Fibroblast of pulmonary artery (primary cell): ENCODE measurements at places on chromosomes 6 and 20.

GRCh38 chr20:45292343-45292742 lies 14.3 kb upstream of the RBPJL start:
- no peak for DNase-seq

- no peak for DNase-seq
These were observed 256.5 kb upstream of the NT5E start for GRCh38 chr6:85193339-85193738.

GRCh38 chr6:45421709-45422502 lies 44.2 kb upstream of the SUPT3H start:
- peak; percentile 75 for DNase-seq

- DNase-seq: peak; percentile 64
These were observed 39.4 kb downstream of the KIAA1755 start for GRCh38 chr20:38221119-38221589.

GRCh38 chr20:22949331-22950109 lies 85.6 kb upstream of the SSTR4 start:
- peak; percentile 49 for DNase-seq

DNA sequence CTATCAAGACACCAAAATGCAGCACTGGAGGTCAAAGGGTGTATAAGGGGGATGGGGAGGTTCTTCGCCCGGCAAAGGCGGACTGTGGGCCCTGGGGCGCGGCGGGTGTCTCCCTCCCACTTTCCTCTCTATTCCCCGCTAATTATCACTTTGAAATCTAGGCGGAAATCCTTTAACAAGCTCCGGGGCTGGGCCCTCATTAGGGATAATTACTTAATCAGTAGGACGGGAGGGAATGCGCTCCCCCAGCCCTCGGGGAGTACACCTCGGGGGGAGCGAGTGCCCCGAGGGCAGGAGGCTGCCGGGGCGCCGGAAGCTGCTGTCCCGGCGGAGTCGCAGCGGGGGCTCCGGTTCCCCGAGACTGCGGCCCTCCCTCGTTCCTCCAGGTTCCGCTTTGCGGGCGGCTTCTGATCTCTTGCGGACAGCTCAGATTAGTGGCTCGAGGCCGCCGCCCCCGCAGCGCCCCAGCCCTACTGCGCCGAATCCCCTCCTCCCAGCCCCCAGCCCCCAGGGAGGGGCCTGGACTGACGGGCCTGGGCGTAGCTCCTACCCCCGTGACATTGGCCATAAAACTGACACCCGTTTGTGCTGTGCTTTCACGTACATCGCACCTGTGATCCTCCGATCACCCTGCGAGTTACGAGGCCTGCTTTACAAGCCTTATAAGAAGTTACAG lies 14.7 kb downstream of the MUCL3 start:
- peak; percentile 25 for DNase-seq

- peak; percentile 60 for DNase-seq
These were observed 81.5 kb downstream of the RTN4IP1 start for GRCh38 chr6:106547601-106548453.

DNA sequence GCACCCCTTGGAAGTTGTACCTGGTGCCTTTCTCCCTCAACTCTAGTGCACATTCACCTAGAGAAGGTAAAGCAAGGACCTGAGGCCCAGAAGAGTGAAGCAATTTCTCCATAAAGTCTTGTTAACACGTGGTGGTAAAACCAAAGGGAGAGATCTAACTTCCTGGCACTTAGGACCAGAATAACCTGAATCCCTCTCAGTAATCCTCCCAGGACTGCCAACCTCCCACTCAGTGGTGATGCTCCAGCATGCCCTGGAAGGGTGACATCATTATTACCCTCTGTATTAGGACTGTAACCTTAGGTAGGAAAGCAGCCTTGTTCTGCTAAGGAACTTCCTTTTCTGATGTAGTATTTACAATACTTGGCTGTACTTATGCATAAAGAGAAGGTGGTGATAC lies 330.6 kb upstream of the MARCKS start:
- no peak for DNase-seq

GRCh38 chr6:163951326-163951725 lies 536.8 kb downstream of the QKI start:
- DNase-seq: no peak

- no peak for DNase-seq
These were observed 11.8 kb downstream of the RIPOR2 start for GRCh38 chr6:24923885-24924401.

- no peak for DNase-seq
These were observed 164.0 kb downstream of the GMDS start for GRCh38 chr6:2081155-2082138.

DNA sequence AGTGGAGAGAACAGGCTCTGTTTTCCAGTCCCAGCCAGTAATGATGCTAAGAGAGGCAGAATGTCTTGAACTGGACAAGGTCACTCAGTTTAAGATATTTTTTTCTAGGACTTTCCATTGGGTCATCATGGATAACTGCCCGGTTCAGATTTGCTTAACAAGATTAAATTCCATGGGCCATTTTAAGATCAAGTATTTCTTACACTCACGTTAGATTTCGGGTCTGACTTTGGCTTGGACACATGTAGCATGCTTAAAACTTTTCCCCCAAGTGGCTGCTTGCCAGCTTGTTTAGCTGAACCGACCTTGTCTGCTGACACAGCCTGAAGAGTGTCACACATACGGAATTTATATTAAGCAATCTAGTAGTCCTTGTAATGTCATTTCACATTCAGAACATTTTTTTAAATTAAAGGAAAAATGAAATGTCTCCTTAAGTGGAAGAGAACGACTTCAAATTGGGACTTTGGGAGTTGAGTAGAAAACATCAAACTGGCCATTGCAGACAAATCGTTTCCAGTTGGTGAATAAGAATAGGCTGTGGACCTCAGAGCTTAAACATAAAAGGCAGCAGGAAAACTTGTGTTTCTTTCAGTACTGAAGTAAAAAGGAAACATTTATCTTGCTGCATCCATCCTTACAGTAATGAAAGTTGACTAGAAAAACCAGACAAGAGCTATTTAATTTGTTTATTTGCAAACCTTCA lies 29.0 kb downstream of the ARMC2 start:
- peak; percentile 90 for DNase-seq

GRCh38 chr20:54065601-54066038 lies 4.8 kb downstream of the BCAS1 start:
- no peak for DNase-seq

GRCh38 chr6:134057478-134057877 lies 5.1 kb upstream of the SLC2A12 start:
- DNase-seq: no peak

DNA sequence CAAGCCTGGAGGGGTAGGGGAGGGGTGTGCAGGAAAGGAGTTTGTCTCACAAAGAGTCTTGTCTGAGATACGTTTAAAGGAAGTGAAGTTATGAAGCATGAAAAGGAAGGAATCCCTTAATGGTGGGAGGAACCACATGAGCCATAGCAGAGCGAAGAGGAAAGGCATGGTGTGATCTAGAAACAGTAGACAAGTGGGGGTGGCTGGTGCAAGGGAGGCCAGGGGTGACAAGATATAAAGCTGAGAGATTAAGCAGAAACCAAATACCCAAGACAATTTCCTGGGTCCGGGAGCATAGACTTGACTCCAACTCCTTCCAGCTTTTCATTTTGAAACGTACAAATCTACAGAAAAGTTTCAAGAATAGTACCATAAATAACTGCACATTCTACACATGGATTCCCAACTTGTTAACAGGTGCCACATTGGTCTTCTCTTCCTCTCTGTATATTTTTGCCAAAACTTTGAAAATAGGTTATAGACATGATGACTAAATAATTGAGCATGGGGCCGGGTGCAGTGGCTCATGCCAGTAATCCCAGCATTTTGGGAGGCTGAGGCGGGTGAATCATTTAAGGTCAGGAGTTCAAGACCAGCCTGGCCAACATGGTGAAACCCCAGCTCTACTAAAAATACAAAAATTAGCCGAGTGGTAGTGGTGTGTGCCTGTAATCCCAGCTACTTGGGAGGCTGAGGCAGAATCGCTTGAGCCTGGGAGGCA lies 211.6 kb downstream of the SLC24A3 start:
- DNase-seq: no peak

DNA sequence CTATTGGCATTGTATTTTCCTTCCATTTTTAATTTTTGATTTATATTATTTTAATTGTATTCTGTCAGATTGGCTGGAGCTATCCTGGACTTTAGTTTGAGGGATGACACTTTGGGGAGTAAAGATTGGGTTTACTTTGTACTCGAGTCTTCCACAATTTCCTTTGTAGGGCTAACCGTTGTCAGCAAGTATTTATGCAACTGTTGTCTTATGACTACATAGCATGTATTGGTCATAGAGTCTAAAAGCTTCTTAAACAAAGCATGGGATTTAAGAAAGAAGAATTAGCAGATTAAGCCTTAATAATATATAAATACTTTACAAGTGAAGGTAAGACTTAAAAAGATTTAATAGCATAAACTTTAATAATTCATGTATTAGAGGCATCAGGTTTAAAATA lies 19.6 kb downstream of the FARS2 start:
- DNase-seq: no peak

- DNase-seq: peak; percentile 81
These were observed 20.1 kb upstream of the FAM83C start for GRCh38 chr20:35312318-35312717.

- no peak for DNase-seq
These were observed 523 bp downstream of the MRPS10 start for GRCh38 chr6:42217157-42217518.

DNA sequence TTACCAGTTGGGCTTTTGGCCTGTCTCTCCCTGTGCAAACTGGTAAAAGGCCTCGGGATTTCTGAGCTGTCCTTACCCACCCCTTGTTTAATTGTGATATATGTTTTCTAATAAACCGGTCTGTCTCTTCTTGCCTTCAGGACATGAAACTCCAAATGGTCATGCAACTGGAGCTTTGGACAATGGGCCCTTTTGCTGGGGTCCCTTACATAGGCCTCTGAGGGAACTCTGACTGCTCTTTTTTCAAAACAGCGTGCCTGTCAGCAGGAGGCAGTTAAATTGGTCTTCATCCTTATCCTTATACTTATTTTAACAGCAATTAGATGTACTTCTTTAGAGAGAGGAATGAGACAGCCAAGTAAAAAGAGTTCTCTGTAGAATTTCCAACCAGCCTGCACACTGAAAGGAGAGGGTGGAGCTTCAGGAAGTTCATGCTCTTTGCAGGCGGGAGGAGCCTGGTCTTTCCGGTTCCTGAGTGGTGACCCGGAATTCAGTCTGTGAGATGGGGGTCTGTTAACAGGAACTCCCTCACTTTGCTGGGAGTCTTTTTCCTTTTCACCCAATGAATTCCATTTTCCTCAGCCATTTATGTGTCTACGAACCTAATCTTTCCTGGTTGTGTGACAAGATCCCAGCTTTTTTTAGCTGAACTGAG lies 299.6 kb upstream of the GJE1 start:
- DNase-seq: no peak

GRCh38 chr6:30887901-30888815 lies 3.8 kb downstream of the DDR1 start:
- DNase-seq: peak; percentile 61

GRCh38 chr6:158665332-158665731 lies 15.5 kb downstream of the SYTL3 start:
- no peak for DNase-seq

GRCh38 chr6:904994-905393 lies 212.1 kb upstream of the EXOC2 start:
- no peak for DNase-seq

DNA sequence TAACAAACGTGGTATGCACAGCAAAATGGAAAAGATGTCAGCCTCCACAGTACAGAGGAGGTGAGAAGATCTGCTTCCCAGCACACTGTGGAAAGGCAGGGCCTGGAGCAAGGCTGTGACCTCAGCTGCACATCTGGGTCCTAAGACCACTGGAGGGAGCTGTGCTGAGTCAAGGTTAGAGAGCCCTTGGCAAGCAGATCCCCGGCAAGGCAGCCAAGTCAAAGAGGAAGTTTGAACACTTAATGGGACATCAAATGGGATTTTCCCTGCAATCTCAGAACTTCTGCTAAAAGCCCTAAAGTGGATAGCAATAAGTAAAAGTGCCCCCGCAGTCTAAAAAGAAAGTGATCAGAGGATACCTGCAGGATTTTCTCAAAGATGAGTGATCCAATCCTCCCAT lies 39.5 kb downstream of the UNC5CL start:
- DNase-seq: peak; percentile 73

- no peak for DNase-seq
These were observed 66.4 kb upstream of the KIF13A start for GRCh38 chr6:18053555-18054445.

- no peak for DNase-seq
These were observed 27.4 kb downstream of the ZC3H12D start for GRCh38 chr6:149457316-149457884.

DNA sequence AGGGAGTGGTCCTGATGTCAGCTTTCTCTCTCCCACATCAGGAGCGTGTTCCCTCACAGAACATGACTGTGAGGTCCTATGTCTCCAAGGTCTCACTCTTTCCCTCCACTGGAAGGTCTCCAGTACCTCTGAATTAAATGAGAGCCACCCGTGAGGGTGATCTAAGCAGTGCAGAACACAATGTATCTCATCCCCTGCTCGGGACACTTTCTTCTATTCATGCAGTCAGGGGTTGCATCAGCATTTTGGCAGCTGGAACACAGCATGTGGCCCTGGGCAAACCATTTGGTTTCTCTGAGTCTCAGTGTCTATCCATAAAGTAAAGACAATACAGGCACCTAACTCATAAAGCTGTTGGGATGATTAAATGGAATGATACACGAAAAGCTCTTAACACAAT lies 34.2 kb downstream of the MAFB start:
- peak; percentile 38 for DNase-seq

- DNase-seq: peak; percentile 35
These were observed 40.9 kb downstream of the GHRH start for GRCh38 chr20:37220731-37221130.

- no peak for DNase-seq
These were observed 34.9 kb downstream of the CD40 start for GRCh38 chr20:46152824-46153586.

DNA sequence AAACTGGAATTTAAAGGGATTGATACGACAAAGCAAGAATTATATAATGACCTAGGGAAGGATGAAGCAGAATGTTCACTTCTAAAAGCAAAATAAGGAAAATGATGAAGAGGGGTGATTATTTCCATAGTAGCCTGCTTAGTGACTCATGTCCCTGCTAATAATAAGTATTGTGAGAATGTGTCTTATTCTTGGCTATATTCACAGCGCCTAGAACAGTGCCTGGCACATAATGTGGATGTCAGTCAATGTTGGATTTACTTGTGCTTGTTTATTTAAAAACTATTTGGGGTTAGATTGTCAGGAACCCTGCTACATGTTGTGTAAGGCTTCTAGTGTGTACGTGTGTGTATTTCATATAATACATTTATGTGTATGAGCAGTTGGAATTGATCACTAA lies 85.1 kb downstream of the ZFAND3 start:
- DNase-seq: no peak

GRCh38 chr6:37731888-37732287 lies 34.2 kb upstream of the MDGA1 start:
- no peak for DNase-seq

- no peak for DNase-seq
These were observed 971 bp downstream of the RBCK1 start for GRCh38 chr20:408843-409696.
